Astrocyte of the spinal cord (primary cell): ENCODE measurements at places on chromosomes 6 and 20.
A peak's percentile ranks its signal among the peaks of the same experiment; 100 is the strongest.

DNA sequence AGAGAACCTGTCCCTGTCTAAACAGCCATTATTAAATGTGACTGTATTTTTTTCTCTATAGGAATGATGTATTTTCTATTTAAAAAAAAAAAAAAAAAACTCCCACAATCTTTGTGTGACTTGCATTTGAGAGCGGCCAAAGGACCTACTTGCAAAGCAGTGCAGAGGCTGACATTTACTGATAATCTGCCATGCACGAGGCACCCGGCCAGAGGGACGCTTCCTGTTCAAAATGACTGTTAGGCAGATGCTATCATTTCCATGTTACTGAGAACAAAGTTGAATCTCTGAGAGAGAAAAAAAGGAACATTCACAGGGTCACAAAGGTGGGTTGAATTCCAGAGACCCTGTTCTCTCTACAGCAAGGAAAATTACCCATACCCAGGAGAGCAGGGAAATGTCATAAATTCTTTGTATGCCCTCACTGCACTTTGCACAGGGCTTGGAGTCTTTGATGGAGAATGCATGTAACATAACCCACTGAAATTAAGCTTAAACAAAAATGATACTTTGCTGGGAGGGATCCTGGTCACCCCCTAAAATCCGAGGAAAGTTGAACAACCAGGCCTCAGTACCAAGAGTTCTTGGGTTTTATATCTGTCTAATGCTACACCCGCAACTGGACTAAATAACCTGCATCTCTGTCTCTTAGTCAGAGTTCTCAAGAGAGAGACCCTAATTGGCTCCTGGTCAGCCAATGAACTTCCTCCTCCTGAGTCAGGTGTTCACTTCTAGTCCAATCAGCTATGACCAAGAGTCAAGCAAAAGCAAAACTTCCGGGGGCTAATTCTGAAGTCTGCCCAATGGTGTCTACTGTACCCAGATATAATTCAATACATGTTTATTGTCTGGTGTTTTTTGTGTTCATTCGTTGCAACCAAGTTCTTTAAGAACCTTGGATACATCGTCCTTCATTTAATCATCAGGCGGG is 61.2 kb downstream of the GCLC start:
- DNase-seq = no peak

DNA sequence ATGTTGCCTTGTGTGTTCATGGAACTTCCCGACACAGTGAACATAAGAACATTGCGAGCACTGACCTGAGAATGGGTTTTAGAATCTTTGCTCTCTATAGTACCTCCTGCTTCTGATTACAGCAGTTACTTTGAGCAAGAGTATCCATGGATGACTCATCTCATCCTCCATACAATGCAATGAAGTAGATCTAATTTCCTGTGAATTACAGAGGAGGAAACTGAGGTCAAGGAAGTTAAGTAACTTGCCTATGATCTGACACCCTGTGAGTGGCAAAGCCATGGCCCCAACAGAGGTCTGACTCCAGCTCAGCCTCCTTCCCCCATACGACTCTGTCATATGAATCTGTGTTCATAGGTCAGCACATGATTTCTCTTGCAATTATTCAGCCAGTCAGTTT is 518.1 kb downstream of the TFAP2A start:
- DNase-seq = no peak

DNA sequence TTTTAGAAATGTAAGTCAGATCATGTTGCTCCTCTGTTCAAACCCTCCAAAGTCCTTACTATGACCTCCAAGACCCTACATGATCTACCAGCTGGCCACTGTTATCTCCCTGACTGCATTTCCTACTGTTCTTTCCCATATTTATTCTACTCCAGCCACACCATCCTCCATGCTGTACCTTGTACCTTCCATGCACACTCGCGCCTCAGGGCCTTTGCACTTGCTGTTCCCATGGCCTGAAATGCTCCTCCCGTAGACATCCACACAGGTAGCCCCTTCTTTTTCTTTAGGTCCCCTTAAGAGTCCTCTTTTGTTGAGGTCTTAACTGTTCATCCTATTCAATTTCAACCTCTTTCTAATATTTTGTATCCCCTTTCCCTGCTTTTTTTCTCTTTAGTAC is 47.0 kb downstream of the HEBP2 start:
- DNase-seq = no peak

GRCh38 chr6:41342241-41342640 is 6.8 kb downstream of the NCR2 start:
- DNase-seq = no peak

GRCh38 chr20:45055056-45055455 is 45.9 kb downstream of the KCNS1 start:
- DNase-seq = no peak

- no peak for DNase-seq
These were observed 199.6 kb downstream of the TTLL2 start for GRCh38 chr6:167524261-167525111.

DNA sequence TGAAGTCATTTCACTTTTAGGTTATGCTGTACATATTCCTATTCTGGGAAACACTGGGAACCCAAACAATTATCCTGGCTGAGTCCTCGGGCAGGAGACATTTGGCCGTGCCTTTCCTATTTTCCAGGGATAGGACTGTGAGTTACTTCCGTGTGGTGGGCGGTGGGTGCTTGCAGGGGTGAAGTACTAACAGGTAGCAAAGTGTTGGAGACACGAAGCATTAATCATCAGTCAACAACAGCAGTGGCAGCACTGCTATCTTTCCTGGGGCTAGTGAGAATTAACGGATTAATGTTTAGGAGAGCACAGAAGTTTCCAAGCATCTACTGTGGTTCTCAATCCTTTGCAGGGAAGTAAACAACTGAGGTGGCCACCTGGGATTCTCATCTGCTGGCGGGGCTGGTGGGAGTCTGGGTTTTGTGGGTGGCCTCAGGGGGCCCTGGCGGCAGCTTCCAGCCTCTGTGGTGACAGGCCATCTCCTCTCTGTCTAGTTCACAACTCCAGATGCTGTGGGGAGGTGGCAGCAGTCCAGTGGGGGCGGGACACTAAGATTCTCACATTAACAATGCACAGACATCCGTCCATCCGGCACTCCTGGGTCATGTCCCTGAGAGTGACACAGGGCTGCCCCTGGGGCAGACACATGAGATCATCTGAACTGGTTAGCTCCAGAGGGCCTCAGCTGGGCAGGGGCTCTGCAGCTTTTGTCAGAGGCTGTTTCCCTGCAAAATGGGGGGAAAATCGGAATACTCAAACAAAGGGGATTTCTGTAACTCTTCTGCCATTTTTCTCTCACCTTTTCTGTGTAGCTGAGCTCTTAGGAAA is 90.9 kb downstream of the GJA10 start:
- peak; percentile 73 for DNase-seq

GRCh38 chr6:46273911-46274310 is 103.1 kb upstream of the ENPP5 start:
- DNase-seq = no peak

DNA sequence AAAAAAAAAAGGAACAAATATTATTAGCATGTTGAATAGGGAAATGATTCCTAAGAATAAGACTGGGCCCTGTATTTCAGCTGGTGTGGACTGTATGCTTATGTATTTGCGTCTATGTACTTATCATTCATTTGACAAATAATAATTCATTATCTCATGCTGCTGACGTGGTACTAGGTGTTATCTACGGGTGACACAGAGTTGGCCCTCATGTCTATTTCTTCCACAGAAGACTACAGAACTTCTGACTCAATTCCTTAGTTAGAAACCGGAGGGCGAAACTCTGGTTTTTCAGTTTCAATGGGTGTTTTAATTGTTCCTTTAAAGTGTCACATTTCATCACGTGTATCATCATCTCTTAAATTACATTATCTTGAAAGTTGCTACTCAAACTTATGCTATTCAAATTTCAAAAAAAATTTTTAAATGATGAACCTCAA is 305.9 kb downstream of the CLIC5 start:
- no peak for DNase-seq

DNA sequence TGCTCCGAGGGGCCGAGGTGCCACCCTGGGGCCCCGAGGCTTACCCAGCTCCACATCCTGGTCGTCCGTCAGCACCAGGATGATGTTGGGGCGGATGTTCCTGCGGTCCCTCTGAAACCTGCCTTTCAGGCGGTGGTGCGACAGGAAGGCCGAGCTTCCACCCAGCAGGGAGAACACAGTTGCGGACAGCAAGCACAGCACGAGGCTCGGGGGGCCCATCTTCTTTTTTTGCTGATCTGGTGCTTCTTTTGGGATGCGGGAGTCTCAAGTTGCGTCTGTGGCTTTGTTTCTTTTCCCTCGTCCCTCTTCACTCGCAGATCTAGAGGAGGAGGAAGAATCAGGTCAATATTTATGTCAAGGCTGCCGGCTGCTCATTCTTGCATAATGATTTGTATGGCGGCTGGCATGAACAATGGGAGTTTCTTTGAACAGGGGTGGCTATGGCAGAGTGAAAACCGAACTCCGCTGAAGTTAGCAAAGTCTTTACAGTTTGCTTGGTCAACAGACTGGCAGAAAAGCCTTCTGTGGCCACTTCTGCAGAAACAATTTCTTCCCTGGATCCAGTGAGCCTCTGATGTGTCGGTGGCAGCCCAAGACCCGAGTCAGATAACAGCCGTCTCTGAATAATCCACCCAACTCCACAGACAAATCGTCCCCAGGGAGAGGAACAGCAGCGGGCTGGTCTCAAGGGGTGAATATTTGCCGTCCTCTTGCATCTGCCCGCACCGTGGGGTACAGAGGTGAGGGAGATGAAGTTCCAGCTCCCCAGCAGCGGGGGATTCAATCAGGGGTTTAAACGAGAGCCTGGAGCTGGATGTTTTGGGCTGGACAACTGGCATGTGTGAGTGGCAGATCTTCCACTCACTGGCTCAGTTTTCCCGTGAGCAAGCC is 27.9 kb downstream of the SULF2 start:
- no peak for DNase-seq

DNA sequence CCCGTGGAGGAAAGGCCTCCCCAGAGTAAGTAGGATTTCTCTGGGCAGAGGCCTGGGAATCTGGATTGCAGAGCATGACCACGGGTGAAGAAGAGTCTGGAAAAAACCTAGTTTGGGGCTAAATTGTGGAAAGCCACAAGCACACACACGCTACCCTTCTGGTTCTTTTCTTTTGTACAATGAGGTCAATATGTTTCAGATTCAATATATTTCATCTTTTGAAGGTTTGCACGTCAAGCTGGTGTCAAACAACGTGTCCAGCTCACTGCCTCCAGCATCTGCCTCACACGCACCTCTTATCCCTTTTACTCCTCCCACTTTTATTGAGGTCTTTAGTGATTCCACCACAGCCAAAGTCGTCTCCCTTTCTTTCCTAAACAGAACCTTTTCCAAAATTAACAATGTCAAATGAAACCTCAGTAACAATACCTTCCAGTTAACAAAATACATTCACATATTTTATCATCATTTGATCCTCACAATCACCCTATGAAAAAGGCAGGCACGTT is 773 bp upstream of the EPB41L2 start:
- no peak for DNase-seq

GRCh38 chr6:139531148-139532115 is 157.0 kb upstream of the CITED2 start:
- DNase-seq = peak; percentile 39
